SIG-M5 (cell line): ENCODE measurements at places on chromosomes 2 and 18.

- DNase-seq: no peak
These were observed 923 bp downstream of the AMER3 start for GRCh38 chr2:130756053-130756873.

DNA sequence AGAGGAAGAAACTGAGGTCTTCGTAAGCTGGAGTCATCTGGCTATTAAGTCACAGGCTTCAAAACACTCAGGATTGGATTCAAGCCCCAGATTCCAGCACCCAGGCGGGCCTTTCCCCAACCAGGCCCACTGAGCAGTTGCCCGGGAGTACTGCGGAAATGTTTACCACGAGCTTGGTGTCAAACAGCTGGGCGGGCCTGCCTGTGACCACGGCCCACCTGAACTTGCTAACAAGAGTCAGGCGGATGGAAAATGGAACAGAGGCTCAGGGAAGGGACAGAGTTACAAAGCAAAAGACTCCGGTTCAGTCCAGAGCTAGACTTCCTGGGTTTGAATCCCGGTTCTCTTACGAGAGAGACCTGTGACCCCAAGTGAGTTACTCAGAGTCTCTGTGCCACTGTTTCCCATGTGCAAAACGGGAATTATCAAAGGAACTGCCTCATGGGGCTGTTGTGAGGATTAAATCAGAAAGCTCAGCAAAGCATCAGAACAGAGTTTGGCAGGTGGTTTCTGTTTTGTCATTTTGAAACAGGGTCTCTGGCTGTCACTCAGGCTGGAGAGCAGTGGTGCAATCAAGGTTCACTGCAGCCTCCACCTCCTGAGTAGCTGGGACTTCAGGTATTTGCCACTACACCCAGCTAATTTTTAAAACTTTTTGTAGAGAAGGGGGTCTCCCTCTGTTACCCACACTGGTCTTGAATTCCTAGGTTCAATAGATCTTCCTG lies 49.0 kb upstream of the TFCP2L1 start:
- no peak for DNase-seq

- DNase-seq: no peak
These were observed 32.5 kb downstream of the MERTK start for GRCh38 chr2:111930875-111931274.

GRCh38 chr2:170886386-170886785 lies 42.7 kb upstream of the GORASP2 start:
- no peak for DNase-seq

- no peak for DNase-seq
These were observed 87.5 kb downstream of the TRIB2 start for GRCh38 chr2:12804091-12804856.

- no peak for DNase-seq
These were observed 101.6 kb upstream of the ITPRID2 start for GRCh38 chr2:181789827-181790448.

DNA sequence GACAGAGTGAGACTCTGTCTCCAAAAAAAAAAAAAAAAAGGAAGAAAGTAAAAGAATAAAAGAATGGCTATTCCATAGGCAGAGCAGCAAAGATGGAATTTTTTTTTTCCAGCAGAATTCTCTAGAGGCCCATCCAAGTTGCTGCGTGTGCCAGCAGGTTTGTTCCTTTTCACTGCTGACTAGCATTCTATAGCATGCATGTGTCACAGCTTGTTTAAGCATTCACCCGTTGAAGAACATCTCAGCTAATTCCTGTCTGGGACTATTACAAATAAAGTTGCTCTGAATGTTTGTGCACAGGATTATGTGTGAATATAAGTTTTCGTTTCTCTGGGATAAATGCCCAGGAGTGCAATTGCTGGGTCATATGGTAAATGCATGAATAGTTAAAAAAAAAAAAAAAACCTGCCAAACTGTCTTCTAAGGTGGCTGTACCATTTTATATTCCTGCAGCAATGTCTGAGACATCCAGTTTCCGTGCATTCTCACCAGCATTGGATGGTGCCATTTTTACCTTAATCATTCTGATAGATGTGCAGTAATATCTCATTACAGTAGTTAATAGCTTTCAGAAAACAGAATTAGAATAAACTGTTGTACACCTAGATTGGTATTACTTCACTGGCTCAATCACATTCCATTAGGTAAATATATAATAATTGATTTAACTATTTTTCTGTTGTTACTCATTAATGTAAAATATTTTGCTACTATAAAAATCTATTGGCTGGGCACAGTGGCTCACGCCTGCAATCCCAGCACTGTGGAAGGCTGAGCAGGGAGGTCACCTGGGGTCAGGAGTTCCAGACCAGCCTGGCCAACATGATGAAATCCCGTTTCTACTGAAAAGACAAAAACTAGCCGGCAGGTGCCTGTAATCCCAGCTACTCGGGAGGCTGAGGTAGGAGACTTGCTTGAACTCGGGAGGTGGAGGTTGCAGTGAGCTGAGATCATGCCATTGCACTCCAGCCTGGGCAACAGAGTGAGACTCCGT lies 47.5 kb upstream of the ASAP2 start:
- DNase-seq: no peak

DNA sequence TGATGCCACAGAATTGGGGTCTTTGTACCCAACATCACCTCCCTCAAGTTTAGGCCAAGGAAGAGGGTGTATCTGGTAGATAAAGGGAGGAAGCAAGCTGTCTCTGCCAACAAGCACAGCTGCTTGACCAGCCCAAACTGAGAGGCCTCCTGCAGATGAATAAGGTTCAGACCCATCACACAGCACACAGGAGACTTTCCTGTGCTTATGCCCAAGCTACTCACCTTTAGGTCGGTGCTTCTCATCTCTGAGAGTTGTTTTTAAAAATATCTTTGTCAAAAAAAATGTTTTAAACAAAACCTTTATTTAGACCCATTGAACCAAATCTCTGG lies 24.7 kb upstream of the SP3 start:
- DNase-seq: no peak

GRCh38 chr2:8202132-8202531 lies 479.7 kb upstream of the ID2 start:
- no peak for DNase-seq

- DNase-seq: no peak
These were observed 335.8 kb downstream of the RAD51AP2 start for GRCh38 chr2:17182399-17182798.

DNA sequence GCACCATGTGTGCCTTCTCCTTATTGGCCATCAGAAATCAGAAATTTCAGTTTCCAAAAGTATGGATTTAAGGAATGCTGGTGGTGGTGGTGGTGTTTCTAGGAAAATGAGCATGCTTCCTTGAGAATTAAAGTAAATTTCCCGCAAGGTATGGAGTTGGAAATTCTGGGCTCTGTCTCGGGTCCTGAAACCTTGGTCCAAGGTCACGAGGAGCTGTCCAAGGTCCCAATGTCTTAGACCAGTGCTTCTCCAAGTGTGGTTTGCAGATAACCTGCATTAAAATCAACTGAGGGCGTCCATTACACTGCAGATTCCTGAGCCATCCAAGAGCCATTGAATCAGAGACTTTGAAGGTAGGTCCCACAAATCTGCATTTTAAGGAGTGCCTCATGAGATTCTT lies 210.9 kb upstream of the PKDCC start:
- DNase-seq: no peak

GRCh38 chr2:4420032-4420431 lies 716.7 kb downstream of the DCDC2C start:
- DNase-seq: no peak

GRCh38 chr2:237159006-237159911 lies 73.6 kb downstream of the COPS8 start:
- no peak for DNase-seq
